ENCODE measurements at places on chromosomes 4 and X.

GRCh38 chrX:150696331-150696730 lies 3.1 kb downstream of the MTMR1 start:
- peak; percentile 73 for DNase-seq

GRCh38 chrX:12999422-12999821 lies 24.5 kb downstream of the TMSB4X start:
- DNase-seq = peak; percentile 39

DNA sequence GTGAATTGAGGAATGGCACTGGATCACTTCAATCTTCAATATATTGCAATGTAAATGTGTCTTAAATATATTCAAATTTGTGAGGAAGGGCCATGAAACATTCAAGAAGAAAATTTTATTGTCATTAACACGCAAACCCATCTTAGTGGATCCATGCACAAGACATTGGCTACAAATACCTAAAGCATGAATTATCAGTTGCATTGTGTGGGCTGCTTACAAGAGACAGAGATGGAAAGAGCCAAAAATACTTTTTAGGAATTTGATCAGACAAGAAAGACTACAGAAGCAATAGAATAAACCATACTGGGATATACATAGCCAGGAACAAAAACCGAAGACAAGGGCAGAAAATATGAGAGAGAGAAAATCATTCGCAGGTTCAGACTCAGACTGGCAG lies 616.2 kb upstream of the GRIA3 start:
- DNase-seq = no peak

GRCh38 chr4:22339491-22339890 lies 176.4 kb downstream of the ADGRA3 start:
- no peak for DNase-seq

- no peak for DNase-seq
Observed at GRCh38 chrX:153771415-153772315, 7.6 kb downstream of the PLXNB3 start.

- no peak for DNase-seq
Observed at GRCh38 chr4:23038626-23039491, 346.1 kb downstream of the GBA3 start.

DNA sequence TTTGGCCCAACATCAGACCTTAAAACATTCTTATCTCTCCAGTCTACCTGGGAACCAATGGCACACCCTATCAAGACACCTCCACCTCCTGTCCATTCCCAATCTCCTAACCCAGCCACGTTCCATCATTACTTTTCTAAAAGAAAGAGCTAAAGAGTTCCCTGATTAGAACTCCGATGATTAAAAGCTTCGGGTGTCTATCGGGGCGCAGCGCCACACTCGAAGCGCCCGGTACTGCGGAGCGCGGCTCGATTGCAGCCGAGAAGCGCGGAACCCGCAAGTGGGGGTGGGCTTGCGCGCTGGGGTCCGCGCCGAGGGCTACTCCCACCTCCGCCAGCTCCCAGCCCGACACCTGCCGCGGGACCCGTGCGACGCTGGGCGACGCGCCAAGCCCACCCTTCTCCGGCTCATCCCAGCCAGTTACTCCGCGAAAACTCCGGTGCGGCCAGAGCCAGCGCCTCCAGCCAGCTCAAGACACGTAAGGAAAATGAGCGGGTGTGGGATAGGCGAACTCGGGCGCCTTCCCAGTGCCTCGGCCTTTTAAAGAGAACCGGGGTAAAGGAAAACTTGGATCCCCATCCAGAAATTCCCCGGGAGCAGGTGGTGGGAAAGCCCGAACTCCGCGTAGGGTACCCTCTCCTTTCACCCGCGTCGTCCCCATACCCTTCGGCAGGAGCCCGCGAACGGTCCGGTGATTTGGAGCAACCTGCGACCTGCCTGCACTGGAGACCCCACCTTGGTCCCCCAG lies 593 bp downstream of the NPY1R start:
- DNase-seq = no peak

DNA sequence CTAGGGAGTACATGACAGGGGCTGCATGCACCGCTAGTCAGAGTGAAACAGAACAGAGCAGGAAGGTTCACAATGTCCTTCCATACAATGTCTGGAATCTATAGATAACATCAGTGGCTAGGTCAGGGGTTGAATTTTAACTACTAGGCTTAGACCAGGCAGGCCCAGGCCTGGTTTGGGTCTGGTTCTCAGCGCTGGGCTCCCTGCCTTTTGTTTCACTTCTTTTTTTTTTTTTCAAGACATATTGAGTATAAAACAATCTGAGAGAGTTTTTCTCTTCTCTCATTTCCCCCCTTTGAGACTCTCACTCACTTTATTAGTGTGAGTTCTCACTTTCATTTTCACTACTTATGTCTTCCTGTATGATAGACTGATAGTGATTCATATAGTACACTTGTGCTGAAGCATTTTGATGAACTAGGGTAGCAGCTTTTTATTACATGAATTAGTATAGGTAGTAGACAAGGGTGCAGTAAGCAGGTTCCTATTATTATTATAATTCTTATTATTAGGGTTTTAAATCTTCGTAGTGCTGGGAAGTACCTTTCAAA lies 120.0 kb upstream of the ZDHHC15 start:
- DNase-seq = no peak

DNA sequence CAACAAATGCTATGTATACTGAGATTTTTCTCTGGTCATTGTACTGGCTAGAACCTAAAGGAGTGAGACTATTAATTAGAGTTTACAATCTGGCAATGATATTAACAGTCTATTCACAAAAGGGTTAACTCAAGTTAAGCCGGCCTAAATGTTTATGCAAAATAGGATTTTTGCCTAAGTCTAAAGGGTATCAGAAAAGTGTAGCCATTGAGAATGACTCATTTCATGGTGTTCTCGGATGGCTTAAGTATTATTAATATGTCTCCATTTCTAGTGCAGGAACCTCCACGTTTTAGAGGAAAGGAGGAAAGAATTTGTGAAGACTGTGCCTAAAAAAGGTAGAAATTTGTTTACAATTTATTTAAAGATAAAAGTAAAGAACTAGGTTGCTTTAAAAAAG lies 29.8 kb downstream of the DYNLT3 start:
- DNase-seq = peak; percentile 26

DNA sequence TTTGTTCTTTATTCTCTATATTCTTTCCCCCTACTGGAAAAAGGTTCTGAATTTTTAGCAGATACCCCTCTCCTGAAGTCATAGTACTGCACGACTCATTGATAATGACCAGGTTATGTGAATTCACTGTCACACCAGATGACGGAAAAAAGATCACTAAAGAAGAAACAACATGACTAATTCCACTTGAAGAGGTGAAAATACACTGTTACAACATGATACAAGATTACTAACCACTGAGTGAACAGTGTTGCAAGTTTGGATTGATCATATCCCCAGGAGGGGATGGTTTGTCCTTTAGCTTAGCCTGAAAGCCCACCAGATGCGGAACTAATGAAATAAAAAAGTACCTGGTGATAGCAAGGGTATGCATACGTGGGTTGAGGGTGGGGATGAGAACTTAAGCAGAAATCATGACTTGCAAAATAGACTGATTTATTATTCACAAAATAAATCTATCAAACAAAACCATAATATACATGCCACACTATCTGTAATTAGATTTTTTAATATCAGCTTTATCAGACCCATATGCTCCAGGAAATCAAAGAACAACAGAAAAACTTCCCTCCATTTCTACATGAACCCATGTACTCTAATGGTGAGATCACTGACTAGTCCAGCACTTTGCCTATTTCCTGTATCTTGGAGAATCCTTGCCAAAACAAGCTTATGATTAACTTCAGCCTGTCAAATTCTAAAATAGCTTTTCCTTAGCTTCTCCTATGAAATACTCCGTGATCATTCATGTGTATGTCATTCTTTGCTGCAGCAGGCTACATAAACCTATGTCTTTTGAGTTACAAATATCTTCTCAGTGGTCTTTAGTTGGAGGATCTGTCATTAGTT lies 257.4 kb upstream of the AGA start:
- no peak for DNase-seq

DNA sequence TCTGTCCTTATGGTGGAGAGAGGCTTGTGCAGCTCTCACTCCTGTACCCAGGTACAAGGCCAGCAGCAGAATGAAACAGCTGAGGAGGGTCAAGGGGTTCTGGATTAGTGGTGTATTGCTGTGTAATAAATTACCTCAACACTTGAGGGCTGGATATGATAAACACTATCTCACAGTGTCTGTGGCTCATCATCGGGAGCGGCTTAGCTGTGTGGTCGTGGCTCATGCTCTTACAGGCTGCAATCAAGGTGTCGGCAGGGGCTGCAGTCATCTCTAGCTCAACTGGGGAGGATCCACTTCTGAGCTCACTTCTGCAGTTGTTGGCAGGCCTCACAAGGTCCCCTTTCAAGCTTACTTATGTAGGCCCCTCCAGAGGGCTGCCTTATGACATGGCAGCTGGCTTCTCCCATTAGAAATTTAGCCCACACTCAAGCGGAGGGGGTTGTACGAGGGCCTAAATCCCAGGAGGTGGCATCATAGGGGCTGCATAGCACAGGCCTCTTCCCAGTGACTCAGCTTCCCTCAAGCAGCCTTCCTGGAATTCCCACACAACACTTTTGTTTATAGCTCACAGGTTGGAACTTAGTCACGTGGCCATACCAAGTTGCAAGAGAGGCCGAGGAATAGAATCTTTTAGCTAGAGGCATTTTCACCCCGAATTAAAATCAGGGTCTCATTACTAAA lies 148.2 kb upstream of the RPS6KA3 start:
- no peak for DNase-seq

- peak; percentile 72 for DNase-seq
Observed at GRCh38 chr4:26372525-26373172, 51.8 kb downstream of the RBPJ start.

- no peak for DNase-seq
Observed at GRCh38 chr4:83582289-83582785, 46.4 kb downstream of the GPAT3 start.

- no peak for DNase-seq
Observed at GRCh38 chr4:1294891-1295290, 5.2 kb downstream of the MAEA start.

DNA sequence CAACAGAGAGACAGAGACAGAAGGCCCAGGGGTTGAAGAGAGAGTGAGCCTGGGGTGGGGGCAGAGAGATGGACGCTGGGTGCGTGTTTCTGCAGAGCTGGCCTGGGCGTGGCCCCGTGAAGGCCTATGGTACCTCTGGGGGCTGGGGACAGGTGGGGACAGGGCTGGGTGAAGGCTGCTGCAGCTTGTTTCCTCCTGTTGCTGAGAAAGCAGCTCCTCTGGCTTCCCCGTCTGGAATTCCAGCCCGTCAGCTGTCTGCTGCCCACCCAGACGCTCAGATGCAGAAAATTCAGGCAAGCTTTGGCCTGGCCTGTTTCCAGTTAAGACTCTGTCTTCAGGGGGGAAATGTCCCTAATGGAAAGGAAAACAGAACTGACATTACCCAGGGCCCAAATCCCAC lies 76.8 kb upstream of the PSAPL1 start:
- no peak for DNase-seq

- peak; percentile 56 for DNase-seq
Observed at GRCh38 chrX:40582811-40583210, 2.0 kb downstream of the ATP6AP2 start.

DNA sequence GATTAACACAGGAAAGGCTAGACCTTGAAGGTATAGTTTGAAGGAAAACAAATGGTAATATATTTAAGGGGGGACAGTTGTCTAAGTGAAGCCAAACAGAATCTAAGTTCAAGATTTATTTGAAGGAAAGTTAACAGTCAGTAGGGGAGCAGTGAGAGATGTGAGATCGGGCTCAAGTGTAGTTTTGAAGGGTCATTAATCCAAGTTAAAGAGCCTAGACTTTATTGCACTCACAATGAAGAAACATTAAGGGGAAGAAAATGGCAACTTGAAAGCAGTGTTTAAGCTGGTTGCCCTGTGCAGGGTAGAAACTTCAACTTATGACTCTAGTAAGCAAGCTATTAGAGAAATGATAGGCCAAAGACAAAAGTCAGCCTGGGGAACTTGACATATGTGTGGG lies 1952.2 kb downstream of the PCDH7 start:
- DNase-seq = no peak

GRCh38 chrX:151726751-151727150 lies 7.8 kb upstream of the CNGA2 start:
- no peak for DNase-seq

DNA sequence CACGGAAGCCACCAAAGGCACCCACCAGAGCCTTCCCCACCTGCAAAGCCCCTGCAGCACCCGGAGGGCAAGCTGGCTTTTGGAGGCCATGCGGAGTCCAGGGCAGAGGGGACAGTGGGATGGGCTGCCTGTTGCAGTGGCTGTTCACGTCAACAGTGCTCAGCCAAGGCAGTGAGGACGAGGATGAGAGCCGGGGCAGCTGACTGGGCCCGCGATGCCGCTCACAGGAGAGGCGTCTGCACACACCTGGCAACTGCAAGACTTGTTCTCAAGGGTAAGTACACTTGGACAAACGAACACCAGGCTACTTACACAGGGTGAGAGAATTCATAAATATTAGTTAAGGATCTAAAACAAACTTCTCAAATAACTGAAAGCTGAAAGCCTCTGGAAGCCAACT lies 19.6 kb downstream of the FGFR3 start:
- no peak for DNase-seq

- no peak for DNase-seq
Observed at GRCh38 chr4:28469886-28470285, 1609.2 kb downstream of the STIM2 start.

- DNase-seq = no peak
Observed at GRCh38 chr4:139581096-139581495, 25.1 kb upstream of the SETD7 start.

GRCh38 chrX:104432321-104432720 lies 133.7 kb upstream of the IL1RAPL2 start:
- no peak for DNase-seq

GRCh38 chr4:83964996-83965541 lies 429.2 kb downstream of the GPAT3 start:
- no peak for DNase-seq

DNA sequence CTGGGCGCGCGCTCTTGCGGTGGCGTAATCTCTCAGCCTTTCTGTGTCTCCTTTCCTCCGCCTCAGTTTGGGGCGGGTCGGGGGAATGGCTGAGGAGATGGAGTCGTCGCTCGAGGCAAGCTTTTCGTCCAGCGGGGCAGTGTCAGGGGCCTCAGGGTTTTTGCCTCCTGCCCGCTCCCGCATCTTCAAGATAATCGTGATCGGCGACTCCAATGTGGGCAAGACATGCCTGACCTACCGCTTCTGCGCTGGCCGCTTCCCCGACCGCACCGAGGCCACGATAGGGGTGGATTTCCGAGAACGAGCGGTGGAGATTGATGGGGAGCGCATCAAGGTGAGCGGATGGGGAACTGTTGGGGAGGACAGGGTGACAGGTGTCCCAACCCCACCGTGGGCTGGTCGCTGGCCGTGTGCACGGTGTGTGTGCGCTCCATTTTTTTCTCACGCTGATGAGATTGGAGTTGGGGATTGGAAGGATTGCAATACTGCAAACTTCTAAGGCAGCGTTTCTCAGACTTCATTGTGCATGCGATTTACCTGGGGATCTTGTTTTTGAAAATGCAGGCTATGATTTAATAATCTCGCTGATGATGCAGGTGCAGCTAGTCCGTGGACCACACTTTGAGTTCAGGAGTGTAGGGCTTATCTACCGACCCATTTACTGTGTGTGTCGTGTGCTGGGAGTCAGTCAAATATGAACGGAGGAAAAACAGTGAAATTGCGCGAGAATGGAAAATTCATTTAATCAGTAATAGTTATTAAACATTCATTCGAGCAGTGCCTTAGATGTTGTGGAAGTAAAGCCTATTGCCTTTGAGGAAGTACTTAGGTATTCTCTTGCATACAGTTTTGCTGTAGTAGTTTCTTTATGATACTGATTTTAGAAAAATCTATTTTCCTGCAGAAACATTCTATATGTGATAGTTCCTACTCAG lies at the start of gene RAB33B:
RAB33B (plus strand) TSS at position 11 of the 935 bp plus-strand sequence; CDS start at position 86, 75 bp downstream.
- DNase-seq = no peak
